ENCODE measurements at places on chromosomes 6 and 20.

- no peak for DNase-seq
These were observed 67.1 kb upstream of the SLC2A12 start for GRCh38 chr6:134119486-134119885.

GRCh38 chr20:55424476-55424875 lies 580.8 kb downstream of the CBLN4 start:
- DNase-seq: no peak

GRCh38 chr6:130143709-130144108 lies 79.0 kb downstream of the SAMD3 start:
- DNase-seq: no peak

- no peak for DNase-seq
These were observed 4.2 kb downstream of the GABRR2 start for GRCh38 chr6:89310929-89311328.

GRCh38 chr20:53215166-53215565 lies 243.0 kb downstream of the TSHZ2 start:
- no peak for DNase-seq

GRCh38 chr6:90088009-90088408 lies 193.7 kb downstream of the GJA10 start:
- DNase-seq: no peak

DNA sequence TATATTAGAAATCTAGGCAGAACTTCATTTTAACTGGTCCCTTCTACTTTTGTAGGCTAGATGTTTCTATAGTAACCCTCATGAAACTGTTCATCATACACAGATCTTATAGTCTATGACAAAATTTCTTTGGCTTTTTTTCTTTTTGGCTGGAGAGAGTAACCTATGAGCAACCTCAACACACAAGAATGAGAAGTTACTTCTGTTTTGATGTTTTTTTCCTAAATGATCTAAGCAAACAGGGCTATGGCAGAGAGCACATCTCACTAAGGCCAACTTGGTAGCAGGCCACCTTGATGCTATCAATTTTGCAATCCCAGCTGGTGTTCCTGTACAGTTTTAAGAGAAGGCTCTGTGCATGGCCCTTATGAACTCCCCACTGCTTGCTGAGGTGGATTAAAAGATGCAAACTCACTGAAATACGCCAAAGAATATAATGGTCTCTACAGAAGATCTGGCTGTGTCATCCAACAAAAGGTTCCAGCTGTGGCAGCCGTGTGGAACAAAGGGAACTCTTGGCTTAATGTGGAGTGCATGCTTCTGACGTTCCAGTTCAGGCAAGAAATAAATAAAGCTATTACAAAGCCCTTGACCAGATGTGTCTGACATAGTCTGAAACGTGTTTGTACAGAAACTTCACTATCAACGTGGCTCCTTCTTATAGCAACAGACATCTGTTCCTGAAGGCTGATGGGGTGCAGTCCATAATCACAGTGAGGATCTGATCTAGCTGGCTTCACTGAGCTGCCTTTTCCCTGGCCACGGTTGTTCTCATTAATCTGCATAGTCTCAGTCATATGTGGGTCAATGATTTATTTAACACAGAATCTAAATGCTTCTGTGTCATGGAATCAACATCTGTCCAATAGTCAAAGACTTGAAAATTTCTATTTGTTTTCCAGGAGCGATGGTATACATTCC lies 481.1 kb downstream of the BMP2 start:
- no peak for DNase-seq

GRCh38 chr20:36957875-36958667 lies 6.6 kb upstream of the SAMHD1 start:
- no peak for DNase-seq

- no peak for DNase-seq
These were observed 6.1 kb upstream of the PRSS16 start for GRCh38 chr6:27241443-27241842.

- no peak for DNase-seq
These were observed 75.7 kb upstream of the QKI start for GRCh38 chr6:163338671-163339405.

DNA sequence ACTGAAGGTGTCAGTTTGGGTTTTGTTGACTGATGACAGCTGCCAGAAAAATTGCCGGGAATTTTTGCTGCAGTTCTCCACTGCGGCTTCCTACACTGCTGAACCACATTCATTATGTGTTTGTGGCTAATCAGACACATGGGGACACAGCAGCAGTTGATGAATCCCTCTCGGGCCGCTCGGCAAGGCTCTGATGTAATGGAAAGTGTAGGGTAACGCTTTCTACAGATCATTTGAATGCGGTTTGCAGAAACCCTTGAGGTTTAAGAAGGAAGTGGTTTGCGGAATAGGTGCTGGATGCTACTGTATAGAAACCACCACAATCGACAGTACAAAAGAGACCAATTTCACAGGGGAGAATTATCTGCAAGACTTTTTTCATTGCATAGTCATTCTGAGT lies 138.7 kb upstream of the SASH1 start:
- DNase-seq: peak; percentile 57

DNA sequence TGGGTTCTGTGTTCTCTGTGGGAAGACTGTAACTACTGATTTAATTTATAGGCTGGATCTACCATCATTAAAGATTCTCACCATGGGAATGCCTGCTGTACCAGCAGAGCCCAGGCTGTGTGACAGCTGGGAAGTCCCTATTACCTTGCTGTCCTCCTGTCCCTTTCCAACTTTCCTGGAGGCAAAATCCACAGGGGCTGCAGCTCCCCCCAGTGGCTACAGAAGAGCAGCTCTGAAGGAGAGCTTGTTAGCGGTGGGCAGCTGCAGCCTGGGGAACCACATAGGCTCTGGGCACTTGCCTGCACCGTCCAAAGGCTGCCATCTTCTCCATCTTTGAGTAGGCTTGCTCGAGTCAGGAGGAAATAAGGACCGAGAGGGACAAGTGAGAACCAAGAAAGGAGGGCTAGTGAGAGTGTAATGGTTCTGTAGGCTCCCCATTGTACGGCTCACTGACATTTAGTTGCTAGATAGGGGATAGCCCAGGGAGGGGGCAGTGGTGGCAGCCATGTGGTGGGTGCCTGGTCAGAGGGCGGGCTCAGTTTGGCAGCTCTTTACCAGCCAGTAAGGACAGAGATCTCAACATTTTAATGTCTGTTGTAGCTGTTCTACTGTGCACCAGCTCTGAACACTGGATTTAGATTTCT lies 155.1 kb upstream of the MLIP start:
- peak; percentile 38 for DNase-seq

GRCh38 chr20:50794846-50795634 lies at the start of gene BCAS4:
BCAS4 (plus strand) TSS chr20:50795061; CDS start chr20:50795084, 23 bp downstream.
- peak; percentile 98 for DNase-seq

GRCh38 chr6:168035661-168036545 lies 38.4 kb downstream of the KIF25 start:
- DNase-seq: no peak

DNA sequence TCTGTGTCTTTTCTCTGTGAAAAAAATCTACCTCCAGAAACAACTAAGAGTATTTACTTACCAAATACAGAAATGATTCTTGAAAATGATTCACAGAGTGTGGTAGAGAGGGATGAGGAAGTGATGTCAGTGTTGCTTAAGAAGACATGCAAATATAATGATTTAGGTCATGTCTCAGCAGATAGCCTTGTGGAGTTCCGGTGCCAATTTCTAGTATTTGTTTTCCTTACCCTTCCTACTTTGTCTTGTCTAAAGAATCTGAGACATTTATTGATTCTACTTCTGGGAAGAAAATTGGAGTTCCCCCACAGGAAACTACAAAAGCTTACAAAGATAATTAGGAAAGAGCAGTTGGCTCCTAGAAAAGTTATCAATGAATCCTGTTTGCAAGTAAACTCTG lies 68.8 kb downstream of the GJA1 start:
- DNase-seq: no peak

Measured in GM20000 (cell line).